Inflammatory macrophage (primary cell): ENCODE measurements at places on chromosomes 3 and 15.

- DNase-seq: no peak
Observed at GRCh38 chr3:134298249-134298648, 47.6 kb upstream of the RYK start.

DNA sequence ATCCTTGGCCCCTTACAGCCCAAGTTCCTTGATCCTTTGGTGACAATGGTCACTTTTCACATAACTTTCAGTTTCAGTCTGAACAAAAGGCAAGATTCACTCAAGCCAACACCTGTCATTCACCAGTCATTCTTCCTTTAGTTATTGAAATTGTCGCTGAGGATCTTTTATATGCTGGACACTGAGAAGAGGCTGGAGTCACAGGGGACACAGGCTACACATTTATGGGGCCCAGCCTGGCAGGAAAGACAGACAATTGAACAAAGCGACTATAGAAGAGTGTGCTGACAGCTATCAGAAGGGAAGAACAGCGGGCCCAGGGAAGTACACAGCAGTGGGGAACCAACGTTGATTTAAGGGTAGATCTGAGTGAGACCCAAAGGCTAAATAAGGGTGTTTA is 69.8 kb upstream of the PROK2 start:
- no peak for DNase-seq

DNA sequence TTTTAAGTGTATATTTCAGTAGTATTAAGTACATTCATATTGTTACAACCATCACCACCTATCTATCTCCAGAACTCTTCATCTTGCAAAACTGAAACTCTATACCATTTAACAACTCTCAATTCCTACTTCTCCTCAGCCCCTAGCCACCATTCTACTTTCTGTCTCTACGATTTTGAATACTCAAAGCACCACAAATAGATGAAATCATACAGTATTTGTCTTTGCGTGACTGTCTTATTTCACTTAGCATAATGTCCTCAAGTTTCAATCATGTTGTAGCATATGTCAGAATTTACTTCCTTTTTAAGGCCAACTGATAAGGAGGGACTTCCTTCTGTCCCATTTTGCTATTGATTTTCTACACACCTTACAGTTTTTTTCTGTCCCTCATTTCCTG is 593.3 kb downstream of the FHIT start:
- no peak for DNase-seq

DNA sequence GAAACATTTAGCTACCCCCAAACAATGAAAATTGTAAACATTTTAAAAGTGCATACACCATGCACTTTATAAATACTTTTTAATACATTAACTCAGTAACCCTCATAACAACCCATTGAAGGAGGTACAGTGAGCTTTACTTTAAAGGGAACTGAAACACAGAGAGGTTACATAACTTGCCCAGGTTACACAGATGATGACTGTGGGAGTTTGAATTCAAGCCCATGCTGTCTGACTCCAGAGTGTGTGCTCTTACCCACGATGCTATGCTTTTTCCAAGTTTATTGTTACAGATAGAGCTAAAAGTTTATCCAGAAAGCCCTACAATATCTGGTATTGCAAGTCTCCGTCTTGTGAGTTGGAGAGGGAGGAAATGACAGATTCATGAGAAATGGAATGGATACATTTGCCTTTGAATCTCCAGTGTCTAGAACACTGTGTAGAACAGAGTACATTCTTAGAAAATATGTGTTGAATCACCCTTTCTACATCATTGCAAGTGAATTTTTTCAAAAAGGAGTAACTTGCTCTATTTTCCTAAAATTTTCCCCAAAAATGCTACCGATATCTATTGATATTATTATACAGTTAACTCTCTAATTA is 428.3 kb downstream of the NAALADL2 start:
- no peak for DNase-seq

GRCh38 chr15:47349179-47349578 is 368.1 kb upstream of the SEMA6D start:
- DNase-seq: no peak

- no peak for DNase-seq
Observed at GRCh38 chr3:32278714-32279113, 40.2 kb downstream of the CMTM8 start.

- DNase-seq: peak; percentile 46
Observed at GRCh38 chr3:129836381-129837064, 57.0 kb downstream of the TMCC1 start.

GRCh38 chr3:159253860-159254259 is 452.0 kb downstream of the MFSD1 start:
- DNase-seq: no peak

- DNase-seq: peak; percentile 21
Observed at GRCh38 chr15:28786521-28786920, 61.9 kb downstream of the GOLGA6L7 start.

- DNase-seq: no peak
Observed at GRCh38 chr3:184368586-184369183, 7.2 kb downstream of the POLR2H start.

- DNase-seq: no peak
Observed at GRCh38 chr15:51263726-51264125, 74.7 kb downstream of the CYP19A1 start.

DNA sequence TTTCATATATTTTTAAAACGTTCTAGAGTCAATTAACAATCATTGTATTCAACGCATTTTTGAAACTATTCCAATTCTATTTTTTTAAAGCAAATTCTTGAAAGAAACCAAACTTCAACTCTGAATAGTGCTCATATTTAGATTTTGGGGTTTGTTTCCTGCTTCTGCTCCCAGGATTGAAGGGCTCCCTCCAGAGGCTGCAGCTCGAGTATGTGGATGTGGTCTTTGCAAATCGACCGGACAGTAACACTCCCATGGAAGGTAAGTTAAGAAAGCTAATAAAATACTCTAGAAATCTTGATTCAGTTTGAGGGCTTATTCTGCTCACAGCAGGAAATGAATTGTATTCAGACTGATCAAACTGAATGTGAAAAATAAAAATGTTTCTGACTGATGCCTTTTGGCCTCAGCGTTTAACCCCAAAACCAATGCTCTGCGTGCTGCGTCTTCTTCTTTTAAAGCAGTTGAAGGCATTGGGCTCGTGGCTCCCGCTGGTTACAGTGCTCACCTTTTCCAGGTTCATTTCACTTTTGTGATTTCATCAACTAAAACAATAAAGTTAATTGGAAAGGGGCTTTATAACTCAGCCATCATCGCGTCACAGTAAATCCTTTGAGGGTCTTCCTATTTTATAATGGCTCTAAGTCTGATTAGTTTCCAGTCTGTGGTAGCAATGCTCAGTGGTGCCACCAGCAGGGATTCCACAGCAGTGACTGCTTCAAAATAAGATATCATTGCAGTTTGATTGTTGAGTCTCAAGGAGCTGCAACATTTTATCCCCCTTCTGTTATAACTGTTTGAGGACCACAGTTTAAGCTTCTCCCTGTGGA is 80.1 kb downstream of the SSR3 start:
- DNase-seq: no peak

GRCh38 chr3:23161896-23162570 is 41.1 kb upstream of the UBE2E2 start:
- no peak for DNase-seq

GRCh38 chr3:64648927-64649906 is 38.6 kb downstream of the ADAMTS9 start:
- no peak for DNase-seq

GRCh38 chr15:62935300-62936081 is 107.1 kb upstream of the TPM1 start:
- DNase-seq: peak; percentile 30

- DNase-seq: no peak
Observed at GRCh38 chr3:37926611-37927010, 64.0 kb upstream of the VILL start.

GRCh38 chr15:34318277-34319079 is 19.1 kb downstream of the SLC12A6 start:
- DNase-seq: peak; percentile 79

DNA sequence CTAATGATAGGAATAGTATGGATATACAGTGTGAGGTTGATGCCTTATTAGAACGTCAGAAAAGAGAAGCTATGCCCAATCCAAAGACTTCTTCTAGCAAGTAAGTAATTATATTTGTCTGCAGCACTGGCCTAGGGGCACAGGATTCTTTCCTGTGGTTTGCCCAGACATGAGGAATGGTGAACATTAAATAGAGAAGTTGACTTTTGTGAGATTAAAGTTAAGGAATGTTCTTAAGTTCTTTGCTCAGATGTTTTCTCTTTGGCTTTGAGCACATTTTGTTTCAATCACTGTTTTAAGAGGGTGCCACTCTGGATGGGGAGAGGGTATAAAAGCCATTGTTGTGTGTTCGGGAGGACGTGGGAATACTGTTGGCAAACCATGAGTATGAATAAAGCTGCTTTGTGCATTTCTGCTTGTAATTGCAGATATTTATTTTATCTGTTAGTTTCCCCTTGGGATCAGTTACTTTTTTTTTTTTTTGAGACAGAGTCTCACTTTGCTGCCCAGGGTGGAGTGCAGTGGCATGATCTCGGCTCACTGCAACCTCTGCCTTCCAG is 8.3 kb downstream of the KIF23 start:
- no peak for DNase-seq

- no peak for DNase-seq
Observed at GRCh38 chr15:39242345-39242744, 338.5 kb upstream of the THBS1 start.

DNA sequence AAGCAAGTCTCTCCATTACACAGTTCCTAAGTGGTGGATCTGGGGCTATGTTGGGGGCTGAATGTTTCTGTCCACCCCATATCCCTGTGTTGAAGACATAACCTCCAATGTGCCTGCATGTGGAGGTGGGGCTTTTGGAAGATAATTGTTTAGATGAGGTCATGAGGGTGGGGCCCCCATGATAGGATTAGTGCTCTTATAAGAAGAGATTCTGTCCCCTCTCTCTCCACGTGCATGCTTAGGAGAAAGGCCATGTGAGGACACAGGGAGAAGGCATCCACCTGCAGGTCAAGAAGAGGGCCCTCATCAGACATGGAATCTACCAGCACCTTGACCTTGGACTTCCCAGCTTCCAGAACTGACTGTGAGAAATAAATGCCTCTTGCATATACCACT is 231.0 kb upstream of the CHRNA7 start:
- no peak for DNase-seq

- no peak for DNase-seq
Observed at GRCh38 chr3:111616417-111617105, 21.4 kb upstream of the ZBED2 start.

GRCh38 chr15:31483053-31483985 is 156.7 kb downstream of the KLF13 start:
- DNase-seq: peak; percentile 5

DNA sequence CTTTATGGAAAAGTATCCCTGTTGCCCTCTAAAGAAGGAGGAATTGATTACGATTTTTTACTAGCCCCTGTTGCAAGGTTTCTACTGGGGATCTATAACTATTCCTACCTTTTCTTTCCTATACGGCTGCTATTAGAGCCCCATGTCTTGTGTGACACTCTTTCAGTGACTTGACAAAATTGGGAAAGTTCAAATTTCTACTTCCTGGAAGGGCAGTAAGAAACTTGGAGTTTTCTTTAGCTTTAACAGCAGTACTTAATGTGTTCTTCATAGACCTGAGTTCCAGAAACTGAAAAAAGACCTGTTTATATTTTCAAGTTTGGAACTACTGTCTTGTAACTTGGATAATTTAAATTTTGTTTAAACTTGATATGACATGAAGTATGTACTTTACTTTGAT is 54.7 kb downstream of the TRPC1 start:
- DNase-seq: no peak

GRCh38 chr3:137335478-137335877 is 377.7 kb downstream of the IL20RB start:
- DNase-seq: no peak

DNA sequence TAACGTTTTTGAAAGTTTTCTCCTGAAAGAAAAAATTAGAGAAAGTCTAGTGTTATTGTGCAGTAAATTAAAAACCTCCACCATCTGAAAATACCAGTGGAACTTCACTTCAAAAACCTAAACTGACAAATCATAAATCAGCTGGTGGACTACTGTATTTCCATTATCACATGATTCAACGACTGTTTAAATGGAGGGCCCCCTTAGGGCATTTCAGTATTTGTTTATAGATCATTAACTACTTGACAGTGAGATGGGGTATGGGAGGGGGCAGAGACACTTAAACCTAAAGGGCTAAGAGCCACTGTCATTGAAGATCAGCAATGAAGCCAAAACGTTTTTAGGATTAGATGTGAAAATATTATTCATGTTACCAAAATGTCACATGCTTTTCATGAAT is 8.8 kb upstream of the C15orf61 start:
- DNase-seq: no peak

DNA sequence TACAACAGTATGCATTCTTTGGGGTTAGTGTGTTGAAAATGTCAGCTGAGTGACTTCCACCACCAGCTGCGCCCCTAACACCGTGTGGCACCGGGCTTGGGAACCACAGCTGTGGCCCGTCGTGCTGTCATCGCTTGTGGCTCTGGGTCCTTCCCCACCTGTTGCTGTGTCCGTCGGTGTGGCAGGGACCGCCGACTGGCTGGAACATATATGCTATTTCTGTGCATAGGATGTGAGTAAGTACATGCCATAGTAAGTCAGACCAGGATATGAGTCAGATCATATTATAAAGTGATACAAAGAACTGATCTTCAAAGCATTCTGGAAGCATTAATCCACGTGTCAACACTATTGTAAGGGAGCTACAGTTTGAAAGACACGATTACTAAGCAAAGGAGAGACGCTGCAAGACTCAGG is 31.9 kb downstream of the EHD4 start:
- no peak for DNase-seq

GRCh38 chr3:124995460-124995994 is 60.3 kb downstream of the HEG1 start:
- DNase-seq: peak; percentile 60

- DNase-seq: no peak
Observed at GRCh38 chr15:68209735-68210408, 4.7 kb upstream of the CALML4 start.

DNA sequence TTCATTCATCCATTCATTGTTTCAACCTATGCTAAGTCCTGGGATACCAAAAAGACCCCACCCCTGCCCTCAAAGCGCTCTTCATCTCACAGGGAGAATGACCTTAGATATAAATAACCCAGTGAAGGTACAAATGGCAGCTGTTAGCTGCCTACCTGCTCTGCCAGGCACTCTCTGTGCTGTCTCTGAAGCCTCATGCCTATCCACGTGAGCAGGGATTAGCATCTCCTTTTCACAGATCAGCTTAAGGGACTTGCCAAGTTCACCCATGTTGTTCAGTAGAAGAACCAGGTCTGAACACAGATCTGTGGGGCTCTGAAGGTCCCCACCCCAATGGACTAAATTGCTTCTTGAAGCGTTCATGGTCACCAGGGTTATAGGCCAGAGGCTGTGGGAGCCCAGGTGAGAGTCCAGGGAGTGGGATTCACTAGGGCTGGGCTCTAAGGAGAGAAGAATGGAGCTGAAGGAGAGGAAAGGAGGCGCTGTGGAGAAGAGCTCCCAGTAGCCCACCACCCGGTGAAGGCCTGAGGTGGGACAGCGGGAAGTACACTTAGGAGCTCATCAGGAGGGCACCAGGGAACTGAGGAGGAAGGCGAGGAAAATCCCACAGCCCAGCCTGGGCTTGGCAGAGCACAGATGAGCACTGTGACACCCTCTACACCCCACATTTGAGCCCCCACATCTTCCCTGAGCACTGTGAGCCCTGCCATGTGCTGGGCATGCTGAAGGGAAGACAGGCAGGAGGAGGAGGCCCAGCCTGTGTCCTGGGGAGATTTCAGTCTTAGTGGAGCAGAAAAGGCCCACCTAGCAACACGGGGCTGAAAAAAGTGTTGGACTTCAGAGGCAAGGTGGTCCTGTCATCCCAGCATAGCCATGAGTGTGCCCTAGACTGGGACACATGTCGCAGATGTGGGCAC is 20.4 kb downstream of the RBP1 start:
- no peak for DNase-seq

GRCh38 chr3:29695201-29695600 is 414.3 kb downstream of the RBMS3 start:
- DNase-seq: no peak
